ENCODE measurements at places on chromosomes 3 and 15. TPM values are rescaled to one million over a fixed set of nuclear protein-coding genes. Genes with fewer than 3 reads are reported as not detected.
A peak's percentile ranks its signal among the peaks of the same experiment; 100 is the strongest.

The SEMA3G gene
- 0.09 TPM for total RNA-seq

The GOLGA8M gene
- 11.3 TPM for total RNA-seq

The ZNF385D gene
- total RNA-seq: not detected

The SCN11A gene
- total RNA-seq: 0.08 TPM

The SPINT1 gene
- total RNA-seq: 7.3 TPM

The SMCO1 gene
- not detected for total RNA-seq

The PML gene
- 120 TPM for total RNA-seq

The CFAP100 gene
- total RNA-seq: not detected

The ZMYND10 gene
- total RNA-seq: 2.2 TPM

The LXN gene
- total RNA-seq: 7.7 TPM

GRCh38 chr3:2921903-2922302, 188.3 kb downstream of the IL5RA start:
- DNase-seq: no peak
- H3K4me3 ChIP-seq: no peak overlapping the region
- peaks cover 6% of the 10 kb centered on the region for H3K27me3 ChIP-seq
- no peaks in the 10 kb centered on the region for H3K36me3 ChIP-seq

GRCh38 chr3:184805351-184806038, 6.5 kb upstream of the VPS8 start:
- H3K27me3 ChIP-seq: peaks cover 13% of the 10 kb centered on the region
- H3K27ac ChIP-seq: no peak overlapping the region
- no peak overlapping the region for H3K4me3 ChIP-seq
- no peaks in the 10 kb centered on the region for H3K36me3 ChIP-seq
- H3K4me1 ChIP-seq: no peaks in the 10 kb centered on the region

GRCh38 chr15:53710906-53711305, 48.6 kb downstream of the WDR72 start:
- H3K4me1 ChIP-seq: no peaks in the 10 kb centered on the region
- H3K36me3 ChIP-seq: no peaks in the 10 kb centered on the region
- no peak overlapping the region for H3K4me3 ChIP-seq
- no peak overlapping the region for H3K27ac ChIP-seq

DNA sequence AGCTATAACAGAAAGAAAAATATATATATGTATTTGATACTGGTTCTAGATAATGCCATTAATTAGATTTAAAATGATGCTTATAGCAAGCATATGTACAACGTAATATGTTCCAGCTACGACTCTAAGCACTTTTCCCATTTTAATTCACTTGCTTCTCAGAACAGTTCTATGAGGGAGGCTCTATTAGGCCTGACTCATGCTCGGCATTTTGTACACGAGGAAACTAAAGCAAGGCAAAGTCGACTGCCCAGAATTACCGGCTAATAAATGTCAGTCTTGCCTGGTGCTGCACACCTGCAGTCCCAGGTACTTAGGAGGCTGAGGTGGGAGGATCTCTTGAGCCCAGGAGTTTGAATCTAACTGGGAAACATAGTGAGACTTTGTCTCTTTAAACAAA, 106.0 kb downstream of the PTPRG start:
- no peak overlapping the region for H3K27ac ChIP-seq
- no peak for DNase-seq
- H3K27me3 ChIP-seq: no peaks in the 10 kb centered on the region
- no peak overlapping the region for H3K4me3 ChIP-seq
- H3K4me1 ChIP-seq: no peaks in the 10 kb centered on the region

DNA sequence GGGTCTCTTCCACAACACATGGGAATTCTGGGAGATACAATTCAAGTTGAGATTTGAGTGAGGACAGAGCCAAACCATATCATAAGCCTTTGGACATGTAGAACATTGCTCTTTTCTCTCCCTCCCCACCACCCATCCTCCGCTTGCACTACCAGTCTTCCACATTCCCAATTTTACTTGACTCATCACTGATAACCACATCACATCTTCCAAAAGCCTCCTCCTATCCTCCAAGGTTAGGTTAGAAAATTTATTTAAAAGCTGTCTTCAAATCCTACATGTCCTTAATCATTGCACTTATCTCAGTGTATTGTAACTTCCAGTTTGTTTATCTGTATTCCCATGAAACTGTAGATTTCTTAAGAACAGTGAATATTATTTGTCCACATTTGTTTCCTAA, 10.4 kb downstream of the ZBED2 start:
- H3K27ac ChIP-seq: no peak overlapping the region
- no peak overlapping the region for H3K4me3 ChIP-seq
- DNase-seq: no peak

GRCh38 chr15:31383139-31383538, 56.5 kb downstream of the KLF13 start:
- H3K4me3 ChIP-seq: no peak overlapping the region
- peak overlapping the region; percentile 63 for H3K27ac ChIP-seq
- peaks cover 44% of the 10 kb centered on the region for H3K36me3 ChIP-seq
- no peaks in the 10 kb centered on the region for H3K27me3 ChIP-seq
- H3K4me1 ChIP-seq: peaks cover 44% of the 10 kb centered on the region

DNA sequence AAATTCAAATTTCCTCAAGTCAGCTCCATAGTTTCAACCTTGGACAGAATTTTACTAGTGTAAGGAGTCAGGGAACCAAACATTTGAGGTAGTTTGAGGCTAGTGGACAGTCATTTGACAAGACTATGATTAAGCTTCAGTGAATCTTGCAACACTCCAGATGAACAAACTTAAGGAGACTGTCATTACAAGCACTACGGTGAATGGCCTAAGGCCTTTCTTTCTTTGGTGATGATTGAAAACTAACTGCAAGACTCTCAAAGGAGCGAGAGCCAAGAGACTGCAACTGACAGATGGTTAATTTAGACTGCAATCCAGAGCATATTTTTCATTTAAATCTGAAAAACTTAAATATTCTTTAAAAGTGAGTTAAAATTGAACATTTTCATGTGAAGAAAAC, 272.3 kb upstream of the NECTIN3 start:
- no peak overlapping the region for H3K4me3 ChIP-seq
- H3K27me3 ChIP-seq: peaks cover 9% of the 10 kb centered on the region

DNA sequence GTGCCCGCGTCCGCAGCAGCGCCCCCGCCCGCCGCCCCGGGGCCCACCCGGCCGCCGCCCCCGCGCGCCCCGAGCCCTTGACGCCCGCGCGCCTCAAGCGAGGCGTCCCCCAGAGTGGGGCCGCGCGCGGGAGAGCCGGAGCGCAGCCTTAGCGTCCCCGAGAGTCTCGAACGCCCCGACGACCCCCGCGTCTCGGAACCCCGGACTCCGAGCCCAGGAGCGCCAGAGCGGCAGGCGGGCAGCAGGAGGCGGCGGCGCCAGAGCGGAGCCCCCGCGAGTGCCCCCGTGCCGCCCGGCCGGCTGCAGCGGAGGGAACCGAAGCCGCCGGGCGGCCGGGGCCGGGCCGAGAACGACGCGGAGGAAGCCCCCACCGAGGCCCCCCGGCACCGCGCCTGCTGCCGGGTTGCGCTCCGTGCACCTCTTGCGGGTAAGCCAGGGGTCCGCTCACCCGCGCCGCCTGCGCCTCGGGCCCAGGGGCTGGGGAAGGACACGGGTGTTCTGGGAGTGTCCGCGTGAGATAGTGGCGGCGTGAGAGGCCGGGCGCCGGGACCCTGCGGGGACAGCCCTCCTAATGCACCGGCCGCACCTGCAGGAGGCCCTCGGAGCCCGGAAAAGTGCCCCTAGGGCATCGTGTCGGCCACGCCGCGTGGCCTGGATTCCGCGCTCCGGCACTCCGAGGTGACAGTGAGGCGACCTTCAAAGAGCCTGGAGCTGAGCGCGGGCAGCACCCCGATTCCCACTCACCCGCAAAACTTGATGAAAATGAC, 52.0 kb upstream of the ULK4 start:
- no peaks in the 10 kb centered on the region for H3K27me3 ChIP-seq
- H3K36me3 ChIP-seq: peaks cover 3% of the 10 kb centered on the region
- H3K27ac ChIP-seq: peak overlapping the region; percentile 82
- H3K4me1 ChIP-seq: peaks cover 29% of the 10 kb centered on the region

- H3K27ac ChIP-seq: no peak overlapping the region
- H3K4me3 ChIP-seq: no peak overlapping the region
- H3K4me1 ChIP-seq: no peaks in the 10 kb centered on the region
- no peaks in the 10 kb centered on the region for H3K27me3 ChIP-seq
- no peaks in the 10 kb centered on the region for H3K36me3 ChIP-seq
These were observed 793.0 kb downstream of the MCTP2 start for GRCh38 chr15:95024351-95024750.

- H3K27ac ChIP-seq: no peak overlapping the region
- peaks cover 10% of the 10 kb centered on the region for H3K27me3 ChIP-seq
- H3K36me3 ChIP-seq: no peaks in the 10 kb centered on the region
- no peaks in the 10 kb centered on the region for H3K4me1 ChIP-seq
These were observed 230.1 kb downstream of the CLSTN2 start for GRCh38 chr3:140164922-140165590.

- peak overlapping the region; percentile 98 for H3K4me3 ChIP-seq
- H3K36me3 ChIP-seq: peaks cover 23% of the 10 kb centered on the region
- peak; percentile 76 for DNase-seq
These were observed 570 bp downstream of the PCNP start for GRCh38 chr3:101574388-101575112.

DNA sequence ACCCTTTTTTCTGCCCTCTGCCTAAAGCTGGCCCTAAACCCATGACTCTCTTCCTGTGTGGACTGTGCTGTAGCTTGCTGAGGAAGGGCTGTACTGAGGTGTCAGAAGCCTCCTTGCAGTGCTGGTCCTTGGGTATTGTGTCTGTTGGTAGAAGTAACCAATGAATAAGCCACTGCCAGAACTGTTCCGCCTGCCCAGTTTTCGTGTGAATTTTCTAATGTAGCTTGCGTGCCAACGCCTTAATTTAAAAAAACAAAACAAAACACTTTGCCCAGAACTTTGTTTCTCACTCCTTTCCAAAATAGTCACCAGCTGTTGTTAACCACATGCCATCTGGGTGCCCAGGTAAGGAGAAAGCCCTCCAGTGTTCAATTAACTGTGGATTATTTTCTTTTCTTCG, 101.9 kb downstream of the KLHL25 start:
- peak overlapping the region; percentile 97 for H3K4me3 ChIP-seq
- H3K27me3 ChIP-seq: no peaks in the 10 kb centered on the region
- peaks cover 49% of the 10 kb centered on the region for H3K4me1 ChIP-seq
- peaks cover 39% of the 10 kb centered on the region for H3K36me3 ChIP-seq

DNA sequence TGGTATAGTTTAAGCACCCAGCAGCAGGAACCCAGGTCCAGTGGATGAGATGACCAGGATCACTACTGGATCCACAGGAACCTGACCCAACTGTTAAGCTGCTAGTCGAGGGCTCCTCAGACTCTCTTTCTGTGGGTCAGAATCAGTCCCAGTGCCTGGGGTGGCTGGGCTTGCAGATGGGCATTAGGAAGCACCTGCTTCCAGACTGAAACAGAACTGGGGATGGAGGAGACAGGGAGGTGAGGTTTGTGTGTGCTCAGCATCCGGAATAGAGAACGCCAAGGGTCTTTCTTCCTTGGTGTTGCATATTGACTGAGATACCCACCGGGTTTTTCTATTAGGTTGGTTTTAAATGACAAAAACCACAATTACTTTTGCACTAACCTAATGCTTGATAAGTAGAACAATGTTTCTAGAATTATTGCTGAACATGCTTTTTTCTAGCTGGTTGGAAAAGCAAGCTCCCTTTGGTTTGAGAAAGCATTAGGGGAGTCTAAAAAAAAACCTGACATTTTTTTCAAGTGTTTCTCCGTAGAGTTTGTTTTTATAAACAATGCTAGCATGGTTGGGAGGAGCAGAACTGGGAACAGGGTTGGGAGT, 779 bp downstream of the ST3GAL6 start:
- H3K36me3 ChIP-seq: no peaks in the 10 kb centered on the region
- no peak for DNase-seq
- peaks cover 5% of the 10 kb centered on the region for H3K4me1 ChIP-seq
- no peak overlapping the region for H3K4me3 ChIP-seq
- H3K27ac ChIP-seq: no peak overlapping the region

- no peaks in the 10 kb centered on the region for H3K27me3 ChIP-seq
- H3K4me1 ChIP-seq: peaks cover 3% of the 10 kb centered on the region
- H3K27ac ChIP-seq: no peak overlapping the region
These were observed 256.0 kb downstream of the CNTN4 start for GRCh38 chr3:2354702-2355101.

All from activated naive CD8-positive, alpha-beta T cell treated with anti-CD3 and anti-CD28 coated beads, Interleukin-2, amount 10 ng/mL, durations not matched to agents 7 days and 5 days (primary cell).